ENCODE measurements at places on chromosomes 7 and 10.

DNA sequence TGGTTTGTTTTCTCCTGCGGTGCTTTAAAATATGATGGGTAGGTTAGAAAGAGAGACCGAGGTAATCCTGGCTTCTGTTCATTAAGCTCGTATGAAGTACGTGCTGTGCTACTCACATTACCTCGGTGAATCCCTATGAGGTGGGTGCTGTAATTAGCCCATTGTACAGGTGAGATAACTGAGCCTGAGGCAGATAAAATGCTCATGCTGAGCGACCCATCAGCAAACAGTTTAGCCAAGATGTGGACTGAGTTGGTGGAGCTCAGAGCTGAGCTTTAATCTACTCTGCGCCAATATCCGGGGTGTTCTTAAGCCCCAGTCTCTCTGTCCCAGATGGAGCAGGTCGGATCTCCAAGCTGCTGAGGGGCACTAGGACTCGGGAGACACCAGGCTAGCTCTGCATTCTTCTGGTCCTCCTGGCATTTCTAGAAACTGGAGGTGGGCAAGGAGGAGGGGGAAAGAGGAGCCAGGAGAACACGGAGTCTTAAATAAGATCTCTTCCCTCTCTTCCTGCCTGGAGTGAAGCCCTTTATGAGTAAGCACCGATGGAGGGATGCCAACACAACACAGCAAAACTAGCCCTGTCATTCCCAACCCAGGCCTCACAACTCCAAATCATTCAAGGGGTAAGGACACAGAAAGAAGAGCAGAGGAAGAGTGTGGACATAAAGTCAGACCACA lies 458.5 kb downstream of the KCNMA1 start:
- DNase-seq = no peak

GRCh38 chr7:104231054-104232046 lies 23.5 kb upstream of the ORC5 start:
- peak; percentile 84 for DNase-seq

DNA sequence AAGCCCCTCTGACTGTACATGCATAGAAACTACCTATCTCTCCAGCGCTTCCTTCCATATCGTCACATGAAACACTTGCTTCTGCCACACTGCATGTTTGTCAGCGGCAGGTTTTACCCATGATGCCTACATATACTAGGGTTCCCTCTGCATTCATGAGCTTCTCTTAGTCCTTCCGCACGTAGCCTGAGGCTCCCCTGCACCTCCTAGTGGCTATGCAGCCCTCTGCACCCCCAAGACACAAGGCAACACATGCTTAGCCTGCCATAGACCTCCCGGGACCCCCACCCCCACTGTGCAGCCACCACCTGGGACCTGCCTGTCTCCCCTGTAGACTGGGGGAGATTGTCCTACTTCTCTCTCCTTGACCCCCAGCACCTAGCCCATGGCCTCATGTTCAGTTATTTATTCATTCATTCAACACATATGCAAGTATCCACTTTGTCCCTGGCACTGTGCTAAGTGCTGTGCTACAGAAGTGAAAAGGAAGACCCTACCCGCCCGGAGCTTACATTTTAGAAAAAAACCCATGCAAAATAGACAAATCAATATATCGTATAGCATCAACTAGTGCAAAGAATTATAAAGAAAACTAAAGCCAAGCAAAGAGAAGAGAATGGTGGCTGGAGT lies 23.5 kb downstream of the TMEM273 start:
- peak; percentile 69 for DNase-seq

- no peak for DNase-seq
Measured at GRCh38 chr7:19554581-19554980, 154.3 kb downstream of the POLR1F start.

DNA sequence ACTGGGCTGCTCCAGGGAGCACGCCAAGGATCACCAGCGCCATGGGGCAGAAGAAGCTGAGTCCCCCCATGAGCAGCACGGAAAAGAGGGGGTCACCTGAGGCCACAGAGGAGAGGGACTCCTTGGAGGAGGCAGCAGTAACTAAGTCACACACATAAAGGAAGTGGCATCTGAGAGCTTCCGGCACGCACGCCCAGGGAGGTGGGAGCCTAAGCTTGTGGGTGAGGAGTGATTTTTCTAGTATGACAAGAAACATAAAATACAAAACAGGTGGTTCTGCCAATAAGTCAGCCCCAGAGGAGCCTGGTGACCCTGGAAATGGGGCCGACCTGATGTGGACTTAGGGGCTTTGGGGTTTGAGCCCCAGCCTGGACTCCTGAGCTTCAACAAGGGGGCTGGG lies 60.8 kb downstream of the CARD11 start:
- no peak for DNase-seq

- DNase-seq = no peak
Measured at GRCh38 chr10:78557433-78557925, 511.3 kb upstream of the ZMIZ1 start.

- DNase-seq = no peak
Measured at GRCh38 chr7:2843191-2843685, 870 bp downstream of the GNA12 start.

DNA sequence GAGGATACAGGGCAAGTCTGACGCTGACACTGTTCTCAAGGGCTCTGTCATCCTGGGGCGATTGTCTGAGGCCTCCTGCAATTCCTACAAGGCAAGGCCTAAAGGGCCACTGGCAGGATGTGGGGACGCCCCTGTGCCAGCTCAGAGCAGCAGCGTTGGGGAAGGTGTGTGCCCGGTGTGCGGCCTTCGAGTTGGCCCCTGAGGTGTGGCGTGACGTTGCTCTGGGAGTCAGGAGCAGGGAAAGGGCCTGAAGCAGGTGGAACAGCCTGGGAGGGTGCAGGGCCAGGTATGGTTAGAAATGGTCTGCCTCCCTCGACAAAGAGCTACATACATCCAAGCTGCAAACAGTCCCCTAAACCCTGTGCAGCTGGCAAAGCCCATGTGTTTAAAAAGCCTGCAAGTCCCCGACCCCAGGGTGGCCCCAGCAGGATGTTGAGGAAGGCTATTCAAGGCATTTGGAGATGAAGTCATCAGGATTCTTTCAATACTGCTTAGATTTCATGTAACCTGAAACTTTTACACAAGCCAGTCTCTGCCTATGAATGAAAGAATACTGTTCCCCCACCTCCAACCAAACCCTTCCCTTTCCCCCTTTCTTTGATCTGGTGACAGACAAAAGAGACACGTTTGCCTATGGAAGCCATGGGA lies 142.5 kb upstream of the TNS3 start:
- DNase-seq = peak; percentile 59

GRCh38 chr7:86778271-86778670 lies 134.6 kb downstream of the GRM3 start:
- no peak for DNase-seq

DNA sequence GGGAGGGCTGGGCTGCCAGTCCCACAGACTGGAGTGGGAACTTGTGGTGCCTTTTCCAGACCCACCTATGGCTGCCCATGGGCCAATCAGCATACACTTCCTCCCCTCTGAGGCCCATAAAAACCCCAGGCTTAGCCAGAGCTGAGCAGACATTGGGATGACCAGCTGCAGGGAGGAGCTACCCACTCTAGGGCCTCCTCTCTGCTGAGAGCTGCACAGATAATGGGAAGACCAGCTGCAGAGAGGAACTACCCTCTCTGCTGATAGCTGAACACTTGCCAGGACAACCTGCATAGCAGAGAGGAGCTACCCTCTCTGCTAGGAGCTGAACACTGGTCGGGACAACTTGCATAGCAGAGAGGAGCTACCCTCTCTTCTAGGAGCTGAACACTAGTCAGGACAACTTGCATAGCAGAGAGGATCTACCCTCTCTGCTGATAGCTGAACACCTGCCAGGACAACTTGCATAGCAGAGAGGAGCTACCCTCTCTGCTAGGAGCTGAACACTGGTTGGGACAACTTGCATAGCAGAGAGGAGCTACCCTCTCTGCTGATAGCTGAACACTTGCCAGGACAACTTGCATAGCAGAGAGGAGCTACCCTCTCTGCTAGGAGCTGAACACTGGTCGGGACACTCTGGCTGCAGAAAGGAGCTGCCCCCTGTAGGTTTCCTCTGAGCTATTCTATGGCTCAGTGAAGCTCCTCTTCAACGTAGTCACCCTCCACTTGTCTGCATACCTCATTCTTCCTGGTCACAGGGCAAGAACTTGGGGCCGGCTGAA lies 88.3 kb upstream of the CACUL1 start:
- DNase-seq = no peak

DNA sequence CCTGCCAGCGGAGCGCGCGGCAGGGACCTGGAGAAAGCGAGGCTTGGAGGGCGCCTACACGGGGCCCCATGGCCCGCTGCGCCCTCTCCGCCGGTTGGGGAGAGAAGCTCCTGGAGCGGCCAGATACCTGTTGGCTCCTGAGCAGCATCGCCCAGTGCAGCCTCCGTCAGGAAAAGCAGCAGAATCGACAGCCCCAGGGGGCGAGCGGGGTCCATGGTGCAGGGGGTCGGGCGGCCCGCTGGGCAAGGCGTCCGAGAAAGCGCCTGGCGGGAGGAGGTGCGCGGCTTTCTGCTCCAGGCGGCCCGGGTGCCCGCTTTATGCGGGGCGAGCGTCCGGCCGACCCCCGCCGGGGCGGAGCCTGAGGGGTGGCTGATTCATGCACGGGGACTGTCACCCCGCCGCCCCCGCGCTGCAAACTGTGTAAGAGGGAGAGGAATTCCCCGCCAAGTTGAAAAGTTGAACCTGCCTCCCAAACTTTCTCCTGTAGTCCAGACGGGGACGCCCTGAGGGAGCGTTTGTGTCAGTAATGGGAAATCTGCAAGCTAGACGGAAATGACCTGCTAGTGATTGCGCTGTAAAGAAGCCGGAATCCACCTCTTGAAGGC lies at the start of gene TFPI2:
Gene TFPI2 (minus strand): TSS at position 290 of the 605 bp plus-strand sequence. CDS start 75 bp downstream, at position 215.
- peak; percentile 72 for DNase-seq

DNA sequence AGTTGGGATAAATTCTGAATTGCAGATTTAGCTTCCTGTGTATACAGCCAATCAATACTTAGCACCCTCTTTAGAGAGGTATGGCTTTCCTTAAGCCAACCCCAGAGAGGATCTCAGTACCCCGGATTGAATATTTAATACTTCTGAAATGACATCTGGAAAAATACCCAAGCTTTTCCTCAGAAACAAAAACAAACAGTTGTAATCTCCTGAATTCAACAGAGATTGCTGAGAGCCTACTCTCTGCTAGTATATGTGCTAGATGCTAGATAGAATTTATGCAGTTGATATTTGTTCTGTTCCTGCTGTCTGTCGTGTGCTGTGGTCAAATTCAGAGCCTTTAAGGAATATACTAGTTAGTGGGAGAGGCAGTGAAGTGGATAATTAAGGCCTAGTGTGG lies 21.1 kb downstream of the STARD3NL start:
- DNase-seq = no peak

DNA sequence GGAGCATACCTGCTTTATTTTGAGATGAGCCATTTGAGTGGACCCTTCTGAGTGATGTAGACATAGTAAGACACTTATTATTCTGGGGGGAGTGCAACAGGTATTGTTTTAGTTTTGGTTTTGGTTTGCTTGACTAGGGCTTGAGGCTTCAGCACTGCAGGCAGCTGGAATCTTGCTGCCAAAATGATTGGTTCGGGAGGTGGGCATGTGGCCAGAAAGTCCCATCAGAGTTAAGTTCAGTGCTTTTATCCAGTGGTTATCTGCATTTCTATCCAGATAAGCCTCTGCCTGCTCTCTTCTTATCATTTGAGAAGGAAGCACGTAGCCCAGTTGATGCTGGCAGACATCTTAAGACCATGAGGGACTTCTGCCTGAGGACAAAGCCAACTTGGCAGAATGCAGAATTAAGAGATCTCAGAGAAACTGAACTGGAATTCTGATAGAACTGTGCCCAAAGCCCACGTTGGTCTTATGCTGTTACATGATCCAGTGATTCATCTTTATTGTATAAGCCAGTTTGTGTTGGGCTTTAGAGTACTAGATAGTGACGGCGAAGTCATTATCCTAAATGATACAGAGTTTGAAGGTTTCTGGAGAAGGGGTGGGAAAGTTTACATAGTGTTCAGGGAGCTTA lies 9.6 kb upstream of the JAZF1 start:
- no peak for DNase-seq

DNA sequence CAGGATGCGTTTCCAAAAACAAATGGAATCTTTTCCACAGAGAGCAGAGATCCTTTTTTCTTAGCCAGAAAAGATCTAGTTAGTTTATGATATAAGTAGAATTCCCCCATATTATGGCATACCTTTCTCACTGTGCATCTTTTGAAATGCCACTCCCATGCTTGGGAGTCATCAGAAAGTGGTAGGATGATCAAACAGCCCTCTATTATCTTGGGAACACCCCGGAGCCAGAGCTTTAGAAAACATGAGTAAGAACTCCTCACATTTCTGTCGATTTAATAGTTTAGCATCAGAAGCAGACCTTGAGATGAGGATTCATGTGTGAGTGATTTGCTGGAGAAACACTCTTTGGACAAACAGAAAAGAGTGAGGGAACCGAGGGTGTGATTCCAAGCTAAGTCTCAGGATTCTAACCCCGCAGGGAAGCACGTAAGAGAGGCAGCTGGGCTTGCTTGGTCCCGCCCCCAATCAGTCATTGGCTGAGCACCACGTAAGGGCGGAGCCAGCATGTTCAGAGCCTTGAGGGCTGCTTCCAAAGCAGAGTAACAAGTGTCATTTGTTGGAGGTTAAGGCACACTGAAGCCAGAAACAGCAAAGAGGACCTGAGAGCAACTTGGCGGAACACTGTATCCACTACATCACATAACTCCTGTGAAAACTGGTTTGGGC lies 43.7 kb upstream of the NXPH1 start:
- DNase-seq = peak; percentile 46

DNA sequence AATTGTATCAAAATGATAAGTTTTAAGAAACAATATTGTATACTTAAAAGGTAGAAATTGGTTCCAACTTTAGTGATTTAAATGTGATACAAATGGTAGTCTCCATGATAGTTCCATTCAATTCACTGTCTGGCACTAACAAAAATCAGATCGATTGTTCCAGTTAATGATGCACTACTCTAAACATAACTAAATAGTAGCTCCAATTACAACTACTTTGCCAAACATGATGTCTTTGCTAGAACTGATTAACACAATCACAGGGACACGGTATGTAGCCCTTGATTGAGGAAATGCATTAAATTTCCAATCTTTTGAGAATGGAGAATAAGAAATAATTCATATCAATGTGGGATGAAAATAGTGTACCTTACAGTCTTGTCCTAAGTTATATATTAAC lies 962.4 kb upstream of the GHITM start:
- no peak for DNase-seq

GRCh38 chr10:122997864-122998263 lies 10.7 kb downstream of the IKZF5 start:
- no peak for DNase-seq

DNA sequence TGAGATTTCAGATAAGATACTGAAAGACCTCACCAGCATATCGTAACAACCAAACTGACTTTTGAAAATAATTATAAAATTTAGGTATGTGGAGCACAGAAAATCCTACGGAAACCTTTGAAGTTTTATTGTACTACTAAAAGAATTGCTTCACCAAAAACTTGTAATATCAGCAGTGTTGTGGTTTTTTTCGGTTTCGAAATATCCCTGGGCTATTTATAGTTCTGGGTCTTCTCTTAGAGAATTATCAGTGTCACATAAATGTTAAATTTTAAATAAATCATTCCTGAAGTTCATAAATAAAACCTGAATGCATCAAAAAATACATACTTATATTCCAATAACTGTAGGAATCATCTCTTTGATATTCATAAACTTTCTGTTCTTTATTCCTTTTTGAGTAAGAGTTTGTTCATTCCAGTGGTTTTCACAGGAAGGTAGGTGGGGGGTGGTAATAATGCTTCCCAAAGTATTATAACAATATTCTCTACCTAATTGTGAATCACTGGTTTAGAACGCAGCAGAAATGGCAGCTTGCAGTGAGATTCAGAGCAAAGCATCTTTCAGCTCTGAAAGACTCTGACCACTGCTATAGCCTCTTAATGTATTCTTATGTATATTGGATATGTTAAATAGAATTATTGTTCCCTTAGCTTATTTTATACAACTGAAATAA lies 60.2 kb downstream of the ZNF277 start:
- DNase-seq = no peak
